ENCODE measurements at places on chromosomes 2 and 18. TPM values are rescaled to one million over a fixed set of nuclear protein-coding genes. Genes with fewer than 3 reads are reported as not detected.

OSR1 gene
- 22.9 TPM for total RNA-seq

CCDC141 gene
- total RNA-seq: not detected

CYP26B1 gene
- total RNA-seq: not detected

SCN1A gene
- not detected for total RNA-seq

DLX1 gene
- total RNA-seq: not detected

CHN1 gene
- 54.6 TPM for total RNA-seq

MOGAT1 gene
- not detected for total RNA-seq
